ENCODE measurements at places on chromosomes 7 and 10.

DNA sequence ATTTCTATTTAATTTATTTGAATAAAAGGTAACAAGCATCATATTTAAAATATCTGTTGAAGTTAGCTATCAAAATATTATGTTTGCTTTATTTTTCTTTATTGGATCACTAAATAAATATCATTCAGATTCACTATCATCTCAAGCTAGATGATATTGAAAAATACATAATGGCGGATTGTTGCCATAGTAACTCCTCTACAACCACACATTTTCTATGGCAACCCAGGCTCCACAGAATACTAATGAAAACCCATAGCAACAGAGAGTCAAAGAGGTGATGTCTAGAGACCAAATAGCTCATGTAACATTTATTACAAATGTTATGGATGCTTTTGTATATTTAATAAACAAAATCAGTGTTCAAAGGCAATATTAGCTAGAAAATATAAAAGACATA, 148.9 kb upstream of the CDK1 start:
- DNase-seq = no peak

GRCh38 chr7:98398567-98399372, 2.1 kb downstream of the BAIAP2L1 start:
- DNase-seq = no peak

DNA sequence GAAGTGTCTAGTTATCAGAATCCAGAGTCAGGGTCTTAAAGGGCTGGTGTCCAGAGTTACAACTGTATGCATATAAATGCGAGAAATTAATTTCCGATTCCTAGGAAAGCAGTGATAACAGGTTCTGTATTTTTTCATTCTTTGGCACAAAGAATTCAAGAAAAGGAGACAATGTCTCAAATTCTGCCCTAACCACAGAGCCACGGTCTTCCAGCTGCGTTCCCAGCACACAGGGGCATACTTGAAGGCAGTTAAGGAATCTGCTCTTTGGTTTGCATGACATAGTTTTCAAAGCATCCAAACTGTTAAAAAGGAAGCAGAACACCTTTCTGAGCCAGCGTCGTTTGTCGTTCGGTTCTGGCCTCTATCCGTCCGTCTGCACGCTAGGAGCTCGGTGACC, 416.9 kb upstream of the MKI67 start:
- no peak for DNase-seq

DNA sequence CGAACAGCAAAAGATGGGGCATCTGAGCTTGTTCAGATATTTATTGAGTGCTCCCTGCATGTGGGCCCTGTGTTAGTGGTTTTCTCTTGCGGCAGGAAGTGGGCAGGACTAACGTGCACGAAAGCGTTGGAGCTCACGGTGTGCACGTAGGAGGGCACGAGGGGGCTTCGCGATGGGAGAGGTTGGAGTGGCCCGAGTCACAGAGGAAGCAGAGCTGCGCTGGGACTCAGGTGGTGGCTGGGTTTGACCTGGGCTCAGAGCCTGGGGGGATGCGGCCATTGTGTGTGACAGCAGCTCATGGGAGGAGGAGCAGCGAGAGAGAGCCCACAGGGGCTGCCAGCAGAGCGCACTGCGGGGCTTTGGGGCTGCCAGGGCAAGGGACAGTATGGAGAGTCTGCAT, 7.7 kb downstream of the ZSCAN25 start:
- DNase-seq = no peak

GRCh38 chr7:88299126-88299525, 7.6 kb downstream of the STEAP4 start:
- no peak for DNase-seq

- no peak for DNase-seq
Measured at GRCh38 chr10:30002426-30003266, 56.7 kb downstream of the JCAD start.

- DNase-seq = no peak
Measured at GRCh38 chr7:26179826-26180497, 20.6 kb downstream of the HNRNPA2B1 start.

GRCh38 chr10:119942973-119943372, 50.4 kb downstream of the SEC23IP start:
- no peak for DNase-seq

DNA sequence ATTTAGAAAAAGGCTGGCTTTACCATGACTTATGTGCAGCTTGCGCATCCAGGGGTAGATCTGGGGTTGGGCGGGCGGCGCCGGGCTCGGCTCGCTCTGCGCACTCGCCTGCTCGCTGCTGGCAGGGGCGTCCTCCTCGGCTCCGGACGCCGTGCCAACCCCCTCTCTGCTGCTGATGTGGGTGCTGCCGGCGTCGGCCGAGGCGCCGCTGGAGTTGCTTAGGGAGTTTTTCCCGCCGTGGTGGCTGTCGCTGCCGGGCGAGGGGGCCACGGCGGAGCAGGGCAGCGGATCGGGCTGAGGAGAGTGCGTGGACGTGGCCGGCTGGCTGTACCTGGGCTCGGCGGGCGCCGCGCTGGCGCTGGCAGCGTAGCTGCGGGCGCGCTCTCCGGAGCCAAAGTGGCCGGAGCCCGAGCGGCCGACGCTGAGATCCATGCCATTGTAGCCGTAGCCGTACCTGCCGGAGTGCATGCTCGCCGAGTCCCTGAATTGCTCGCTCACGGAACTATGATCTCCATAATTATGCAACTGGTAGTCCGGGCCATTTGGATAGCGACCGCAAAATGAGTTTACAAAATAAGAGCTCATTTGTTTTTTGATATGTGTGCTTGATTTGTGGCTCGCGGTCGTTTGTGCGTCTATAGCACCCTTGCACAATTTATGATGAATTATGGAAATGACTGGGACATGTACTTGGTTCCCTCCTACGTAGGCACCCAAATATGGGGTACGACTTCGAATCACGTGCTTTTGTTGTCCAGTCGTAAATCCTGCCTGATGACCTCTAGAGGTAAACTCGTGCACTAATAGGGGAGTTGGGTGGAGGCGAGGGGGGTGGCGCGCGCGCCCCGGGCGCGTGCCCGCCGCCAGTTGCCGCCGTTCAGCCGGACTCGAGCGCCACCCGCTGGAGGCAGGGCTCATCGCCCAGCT, at the start of gene HOXA5:
Gene HOXA5, minus strand, starts transcription at position 659 of the 927 bp plus-strand sequence. Its CDS starts 74 bp downstream, at position 585.
- no peak for DNase-seq

- no peak for DNase-seq
Measured at GRCh38 chr7:52555805-52556204, 479.6 kb upstream of the POM121L12 start.

DNA sequence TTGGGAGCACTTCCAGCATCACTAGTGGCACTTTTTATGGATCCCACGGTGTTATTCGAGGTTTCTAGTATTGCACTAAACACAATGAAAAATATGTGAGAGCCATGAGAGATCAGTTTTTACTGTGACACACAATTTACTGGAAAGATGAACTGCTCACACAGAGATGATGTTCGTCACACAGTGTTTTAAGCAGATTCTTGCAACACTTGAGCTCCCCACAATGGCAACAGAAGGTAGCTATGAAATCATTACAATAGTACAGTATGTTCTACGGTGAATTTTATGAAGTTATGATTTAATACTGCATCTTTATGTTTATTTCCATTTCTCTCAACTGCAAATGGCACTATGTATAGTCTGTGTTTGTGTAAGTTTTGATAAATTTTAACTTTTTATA, 27.4 kb upstream of the ENTPD1 start:
- DNase-seq = no peak

- no peak for DNase-seq
Measured at GRCh38 chr10:62333135-62333889, 40.9 kb upstream of the ZNF365 start.

Measured in globus pallidus (tissue), 1 donor.